Breast epithelium (tissue), 4 donors: ENCODE measurements at places on chromosomes 12 and 14. TPM values are rescaled to one million over a fixed set of nuclear protein-coding genes. Genes with fewer than 3 reads are reported as not detected.

GABARAPL1 gene
- total RNA-seq, result 182 TPM

PCED1B gene
- total RNA-seq, result 1.6 TPM

TAS2R31 gene
- 6.9 TPM for total RNA-seq

OGFOD2 gene
- 16.5 TPM for total RNA-seq

USP44 gene
- 3.7 TPM for total RNA-seq

- DNase-seq, result no peak
These were observed 101.1 kb downstream of the ZFP36L1 start for GRCh38 chr14:68691792-68692118.

GRCh38 chr12:90970471-90970870, 15.5 kb upstream of the CCER1 start:
- DNase-seq, result no peak

DNA sequence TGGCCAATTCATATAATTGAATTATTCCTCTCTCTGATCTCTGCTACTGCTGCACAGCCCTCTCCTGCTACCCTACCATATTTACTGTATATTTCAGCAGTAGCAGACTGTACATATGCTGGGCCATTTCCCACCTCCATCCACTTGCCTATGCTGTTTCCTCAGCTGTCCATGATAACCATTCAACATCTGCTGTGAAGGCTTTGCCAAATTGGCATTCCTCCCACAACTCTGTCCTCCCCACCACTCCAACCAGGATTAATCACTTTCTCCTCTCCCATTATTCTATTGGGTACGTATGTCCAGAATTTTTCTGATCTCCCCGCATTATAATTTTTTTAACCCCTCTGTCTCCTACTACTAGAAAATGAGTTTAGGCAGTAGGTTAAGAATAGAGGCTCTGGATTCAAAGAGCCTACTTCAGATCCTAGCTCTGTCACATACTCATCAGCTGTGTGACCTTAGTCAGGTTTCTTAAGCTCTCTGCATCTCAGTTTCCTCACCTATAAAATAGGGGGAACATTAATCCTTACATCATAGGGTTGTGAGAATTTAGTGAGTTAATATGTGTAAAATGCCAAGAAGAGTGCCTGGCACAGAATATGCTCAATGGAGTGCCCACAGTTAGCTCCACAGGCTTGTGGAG, 123.3 kb downstream of the KICS2 start:
- no peak for DNase-seq

- no peak for DNase-seq
These were observed 148.4 kb downstream of the UNC79 start for GRCh38 chr14:93579178-93579577.

DNA sequence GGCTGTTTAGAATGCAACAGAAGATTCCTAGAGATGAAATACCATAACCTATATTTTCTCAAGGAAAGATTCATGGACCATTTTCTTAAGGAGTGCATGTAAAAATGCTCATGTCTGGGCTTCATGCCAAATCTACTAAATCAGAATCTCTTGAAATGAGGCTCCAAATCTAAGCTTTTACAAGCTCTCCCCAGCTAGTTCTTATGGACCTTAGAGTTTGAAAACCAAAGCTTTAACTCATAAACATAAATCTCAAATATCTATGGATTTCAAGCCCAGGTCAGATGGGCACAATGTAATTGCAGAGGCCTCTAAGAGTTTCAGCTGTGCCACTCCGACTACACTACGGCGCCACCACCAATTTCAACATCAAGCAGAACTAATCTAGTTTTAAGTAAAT, 117.3 kb upstream of the CAND1 start:
- no peak for DNase-seq

DNA sequence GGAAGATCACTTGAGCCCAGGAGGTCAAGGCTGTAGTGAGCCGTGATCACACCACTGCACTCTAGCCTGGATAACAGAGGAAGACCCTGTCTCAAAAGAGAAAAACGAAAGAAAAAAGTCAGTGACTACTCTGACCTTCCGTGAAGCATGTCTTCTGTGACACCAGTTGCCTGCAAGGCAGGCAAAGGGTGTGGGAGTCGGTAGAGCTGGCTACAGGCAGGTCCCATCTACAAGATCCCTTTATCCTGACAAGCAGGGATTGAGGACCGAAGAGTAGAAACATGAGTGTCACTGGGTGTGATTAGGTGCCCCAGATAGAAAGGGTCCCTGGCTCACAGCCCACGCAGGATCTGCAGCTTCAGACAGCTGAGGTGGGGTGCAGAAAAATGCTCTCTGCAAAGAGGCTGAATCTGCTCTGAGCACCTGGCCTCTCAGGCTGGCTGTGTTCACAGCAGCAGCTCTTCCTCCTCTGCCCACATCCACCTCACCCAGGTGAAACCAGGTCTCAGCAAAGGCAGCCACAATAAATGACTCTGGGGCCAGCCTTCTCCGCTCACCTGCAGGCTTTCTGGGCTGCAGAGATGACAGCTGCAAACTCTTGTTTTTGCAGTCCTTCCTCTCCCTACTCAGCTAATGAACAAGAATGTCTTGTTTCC, 28.6 kb upstream of the HSP90B1 start:
- DNase-seq, result no peak

GRCh38 chr12:21546716-21547115, 20.6 kb downstream of the SPX start:
- no peak for DNase-seq

GRCh38 chr12:25186038-25186787, 8.7 kb downstream of the DNAI7 start:
- DNase-seq, result no peak

GRCh38 chr14:38098074-38098836, 109.4 kb upstream of the SSTR1 start:
- DNase-seq, result no peak

- DNase-seq, result peak; percentile 89
These were observed 55.5 kb upstream of the DYRK2 start for GRCh38 chr12:67593041-67593440.

DNA sequence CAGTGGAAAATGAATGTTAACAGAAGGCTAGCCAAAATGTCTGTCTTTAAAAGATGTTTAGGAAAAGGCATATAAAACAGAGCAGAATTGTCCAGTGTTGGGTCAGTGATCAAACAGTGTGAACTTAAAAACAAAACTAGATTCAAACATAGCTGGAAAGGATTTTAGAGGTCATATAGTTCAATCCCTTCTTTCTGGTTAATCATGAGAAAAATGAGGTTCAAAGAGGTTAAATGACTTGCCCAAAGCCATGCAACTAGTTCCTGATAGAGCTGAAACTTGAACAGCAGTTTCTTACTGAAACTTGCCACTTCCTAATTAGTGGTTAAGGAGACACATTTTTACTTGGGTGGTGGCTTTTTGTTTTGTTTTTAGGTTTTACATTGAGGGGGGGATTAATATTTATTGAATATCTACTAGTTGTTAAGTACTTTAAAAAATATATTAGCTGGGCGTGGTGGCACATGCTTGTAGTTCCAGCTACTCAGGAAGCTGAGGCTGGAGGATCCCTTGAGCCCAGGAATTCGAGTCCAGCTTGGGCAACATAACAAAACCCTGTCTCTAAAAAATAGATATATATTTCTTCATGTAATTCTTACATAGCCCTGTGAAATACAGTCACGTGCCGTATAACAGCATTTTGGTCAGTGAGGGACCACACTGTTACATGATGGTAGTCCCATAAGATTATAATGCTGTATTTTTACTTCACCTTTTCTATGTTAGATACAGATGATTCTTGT, 20.4 kb downstream of the ACVR1B start:
- no peak for DNase-seq
